ENCODE measurements at places on chromosomes 6 and 20.

- DNase-seq = no peak
These were observed 988 bp downstream of the TXNDC5 start for GRCh38 chr6:7909323-7910276.

DNA sequence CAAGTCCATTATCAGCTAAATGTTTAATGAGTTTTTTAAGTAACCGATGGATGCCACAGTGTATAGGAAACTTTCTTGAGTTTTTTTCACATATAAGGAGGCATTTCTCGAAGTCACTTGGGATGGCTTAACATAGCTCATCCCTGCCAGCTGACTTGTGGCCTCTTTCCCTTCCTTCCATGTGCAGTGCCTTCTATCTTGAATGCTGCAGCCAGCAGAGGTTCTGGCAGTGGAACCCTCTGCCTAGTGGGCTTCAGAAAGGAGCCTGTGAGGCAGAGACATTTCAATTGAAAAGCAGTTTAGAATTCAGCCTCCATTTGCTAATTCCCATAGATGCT is 51.9 kb downstream of the AKAP12 start:
- no peak for DNase-seq

DNA sequence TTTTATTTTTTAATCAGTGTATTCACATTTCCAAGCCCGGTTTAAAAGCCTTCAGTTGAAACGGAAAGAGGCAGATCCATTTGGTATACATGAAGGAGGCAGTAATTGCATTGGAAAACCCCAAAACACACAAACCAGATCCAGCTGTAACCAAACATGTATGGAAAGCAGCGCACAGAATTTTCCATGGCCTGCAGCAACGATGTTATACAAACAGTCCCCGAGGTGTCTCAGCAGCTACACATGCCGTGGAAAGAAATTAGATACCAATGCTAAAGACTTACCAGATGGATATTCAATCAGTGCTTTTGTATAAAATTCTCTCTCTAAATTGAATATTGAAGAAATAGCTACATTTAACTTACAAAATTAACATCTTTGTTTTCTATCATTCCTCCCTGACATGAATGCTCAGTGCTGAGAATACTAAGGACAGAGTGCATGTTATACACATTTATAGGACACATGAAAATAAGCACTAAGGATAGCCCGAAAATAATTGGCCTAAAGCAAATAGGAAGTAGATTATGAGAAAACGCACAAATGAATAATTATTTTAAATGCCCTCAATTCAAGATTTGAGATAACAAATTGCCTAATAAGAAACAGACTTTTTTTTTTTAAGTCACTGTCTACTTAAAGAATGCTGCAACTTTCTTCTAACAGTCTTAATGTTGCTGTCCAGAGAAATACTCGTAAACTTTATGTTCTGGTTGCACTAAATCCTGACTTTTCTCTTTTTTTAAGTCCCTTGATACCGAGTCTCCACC is 713.1 kb downstream of the HDGFL1 start:
- DNase-seq = no peak

DNA sequence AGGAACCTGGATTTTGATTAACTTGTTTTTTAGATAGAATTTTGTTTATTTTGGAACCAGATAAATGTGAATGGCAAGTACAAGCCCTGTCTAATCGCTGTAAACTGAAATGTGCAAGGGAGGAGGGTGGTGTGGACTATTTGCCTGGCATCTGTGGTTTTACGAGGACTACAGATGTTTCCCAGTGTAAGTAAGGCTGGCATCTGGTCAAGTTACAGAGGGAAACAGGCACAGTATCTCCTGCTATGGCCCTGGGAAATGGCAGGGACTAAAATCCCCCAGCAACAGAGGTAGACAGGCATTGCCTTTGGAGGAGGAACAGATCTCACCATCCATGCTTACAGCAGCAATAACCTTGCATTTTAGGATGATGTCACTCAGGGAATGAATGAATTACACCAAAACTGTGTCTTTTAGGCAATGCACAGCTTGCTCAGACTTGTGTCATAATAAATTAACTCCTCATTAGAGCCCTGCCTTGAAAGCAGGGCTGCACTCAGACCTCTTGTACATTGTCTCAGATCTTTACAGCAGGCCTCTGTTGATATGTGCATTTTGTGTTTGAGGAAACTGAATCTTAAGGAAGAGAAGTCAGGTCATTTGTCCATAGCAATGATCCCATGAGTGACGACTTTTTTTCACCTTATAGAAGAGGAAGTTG is 96.2 kb downstream of the TCP11 start:
- no peak for DNase-seq

- DNase-seq = no peak
These were observed 202.6 kb downstream of the TRDN start for GRCh38 chr6:123434186-123434585.

GRCh38 chr6:16651871-16652270 is 109.4 kb downstream of the ATXN1 start:
- no peak for DNase-seq

DNA sequence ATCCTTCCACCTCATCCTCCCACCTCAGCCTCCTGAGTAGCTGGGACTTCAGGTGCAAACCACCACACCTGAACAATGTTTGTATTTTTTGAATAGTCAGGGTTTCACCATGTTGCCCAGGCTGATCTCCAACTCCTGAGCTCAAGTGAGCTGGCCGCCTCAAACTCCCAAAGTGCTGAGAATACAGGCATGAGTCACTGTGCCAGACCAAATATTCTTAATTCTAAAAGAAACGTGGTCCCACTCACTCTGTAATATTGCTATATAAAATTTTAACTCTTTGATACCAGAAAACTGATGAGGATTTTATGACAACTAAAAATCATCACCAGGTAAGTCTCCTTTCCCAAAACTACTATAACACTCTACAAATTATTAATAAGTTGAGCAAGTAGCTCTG is 716.8 kb upstream of the GJE1 start:
- DNase-seq = no peak
